ENCODE measurements at places on chromosomes 16 and 17.

DNA sequence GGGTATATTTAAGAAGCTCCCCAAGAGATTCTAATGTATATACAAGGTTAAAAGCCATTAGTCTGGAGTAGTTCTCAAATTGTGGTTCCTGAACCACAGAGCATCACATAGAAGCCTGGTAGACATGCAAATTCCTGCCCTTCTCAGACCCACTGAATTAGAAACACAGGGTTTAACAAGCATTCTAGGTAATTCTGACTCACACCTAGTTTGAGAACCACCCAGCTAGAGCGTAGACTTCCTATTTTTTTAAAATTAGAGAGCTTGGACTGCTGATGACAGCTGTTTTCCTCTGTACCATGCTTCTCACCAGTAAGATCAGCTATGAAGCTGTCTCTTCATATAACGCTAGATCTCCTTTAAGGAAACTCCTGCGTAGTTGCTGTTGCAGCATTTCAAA is 50.6 kb downstream of the HS3ST3B1 start:
- DNase-seq = peak; percentile 80

- DNase-seq = no peak
Observed at GRCh38 chr16:49992825-49993224, 32.2 kb upstream of the CNEP1R1 start.

GRCh38 chr16:53266156-53266555 is 168.1 kb upstream of the RBL2 start:
- no peak for DNase-seq

- DNase-seq = no peak
Observed at GRCh38 chr16:7746941-7747340, 414.3 kb downstream of the RBFOX1 start.

- peak; percentile 34 for DNase-seq
Observed at GRCh38 chr16:85998868-85999729, 100.1 kb downstream of the IRF8 start.

GRCh38 chr16:2468233-2468724 is 2.8 kb upstream of the NTN3 start:
- DNase-seq = no peak

DNA sequence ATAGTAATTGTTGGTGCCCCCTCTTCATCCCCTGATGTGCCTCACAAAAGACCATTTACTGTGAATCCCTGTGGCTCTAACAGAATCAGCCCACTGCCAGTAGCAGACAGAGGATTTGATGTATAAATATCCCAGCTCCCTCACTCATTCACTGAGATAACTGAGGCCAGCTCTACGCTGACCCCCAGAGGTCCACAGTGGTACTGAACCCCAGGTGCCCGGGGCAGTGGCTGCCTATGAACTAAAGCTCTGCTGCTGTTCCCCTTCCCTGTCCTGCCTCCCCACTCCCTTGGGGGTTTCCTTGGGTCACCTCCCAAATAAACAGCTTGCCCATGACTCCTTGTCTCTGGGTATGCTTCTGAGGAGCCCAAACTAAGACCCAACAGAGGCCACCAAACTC is 295.8 kb downstream of the FOXL1 start:
- peak; percentile 31 for DNase-seq

DNA sequence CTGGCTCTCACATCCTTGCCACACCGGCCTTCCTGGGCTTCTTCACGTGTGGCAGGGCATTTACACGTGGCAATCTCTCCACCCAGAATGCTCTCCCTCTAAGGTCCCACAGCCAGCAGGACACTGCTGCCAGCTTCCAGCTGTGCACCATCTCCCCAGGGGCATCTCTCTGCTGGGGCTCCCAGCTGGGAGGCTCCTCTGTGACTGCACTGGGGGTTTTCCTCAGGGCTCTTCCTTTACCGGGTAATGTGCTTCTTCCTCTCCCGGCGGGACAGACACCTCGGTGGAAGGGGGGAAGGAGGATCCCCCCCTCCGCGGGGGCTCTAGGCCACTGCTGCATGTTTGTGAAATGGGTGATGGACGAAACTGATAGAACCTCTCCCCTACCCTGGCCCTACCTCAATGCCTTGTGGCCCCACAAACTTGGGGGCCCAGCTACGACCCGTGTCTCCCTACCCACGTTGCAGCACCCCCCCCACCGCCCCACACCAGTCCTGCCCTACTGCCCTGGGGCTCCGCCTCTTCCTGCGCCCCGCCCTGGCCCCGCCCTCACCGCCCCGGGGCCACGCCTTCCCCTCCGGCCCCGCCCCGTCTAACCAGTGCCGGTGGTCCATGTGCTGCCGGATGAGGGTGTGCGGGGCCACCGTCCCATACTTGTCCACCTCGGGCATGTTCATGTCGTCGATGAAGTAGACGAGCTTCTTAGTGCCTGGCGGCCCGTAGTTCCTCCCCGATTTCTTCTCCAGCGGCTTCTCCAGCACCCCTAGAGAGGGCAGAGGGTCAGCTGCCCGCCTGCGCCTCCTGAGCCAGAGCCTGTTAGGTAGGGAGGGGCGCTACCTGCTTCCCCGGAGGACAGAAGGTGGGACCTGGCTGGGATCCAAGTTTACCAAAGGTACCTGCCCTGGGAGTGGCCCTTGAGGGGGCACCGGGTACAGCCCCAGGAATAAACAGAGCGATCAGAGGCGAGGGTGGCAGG is 92.6 kb downstream of the DNAH17 start:
- DNase-seq = peak; percentile 79

GRCh38 chr16:73287859-73288405 is 240.0 kb upstream of the ZFHX3 start:
- no peak for DNase-seq

GRCh38 chr16:77111056-77111565 is 79.9 kb upstream of the MON1B start:
- no peak for DNase-seq

GRCh38 chr17:45006927-45007461 is 38.9 kb upstream of the C1QL1 start:
- no peak for DNase-seq

DNA sequence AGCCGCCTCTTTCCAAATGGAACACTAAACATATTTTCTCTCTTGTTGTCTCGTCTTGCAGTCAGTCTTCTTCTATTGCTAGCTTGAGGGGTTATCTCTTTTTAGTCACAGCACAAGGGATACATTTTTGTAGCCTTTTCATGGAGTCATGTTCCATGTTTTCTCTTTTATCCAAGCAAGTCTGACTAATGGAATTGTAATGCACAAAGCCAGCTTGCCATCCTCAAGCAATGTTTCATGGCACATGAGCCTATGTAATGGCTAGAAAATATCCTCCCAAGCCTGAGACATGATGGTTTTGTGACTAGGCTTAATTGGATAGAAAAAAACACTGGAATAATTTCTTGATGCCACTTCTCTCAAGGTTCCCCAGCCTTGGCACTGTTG is 414.6 kb upstream of the GOT2 start:
- no peak for DNase-seq

DNA sequence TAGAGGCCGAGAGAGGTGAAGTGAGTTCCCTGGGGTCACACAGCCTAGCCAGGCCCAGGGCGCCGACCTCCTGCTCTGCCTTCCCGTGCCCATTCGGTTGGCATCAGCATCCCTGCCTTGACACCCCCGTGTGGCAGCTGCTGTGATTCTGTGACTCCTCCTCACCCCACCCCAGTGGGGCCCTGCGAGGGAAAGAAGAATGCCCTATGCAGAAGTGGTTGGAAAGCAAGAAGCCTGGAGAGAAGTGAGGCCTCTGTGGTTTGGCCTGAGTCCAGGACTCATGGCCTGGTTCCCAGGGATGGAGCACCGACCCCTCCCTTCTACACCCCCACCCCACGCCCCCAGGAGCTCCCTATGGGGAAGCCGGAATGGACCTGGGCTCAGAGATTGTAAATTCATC is 296.2 kb downstream of the SEC14L1 start:
- DNase-seq = peak; percentile 51

- DNase-seq = no peak
Observed at GRCh38 chr17:29205047-29205446, 24.8 kb upstream of the MYO18A start.
